ENCODE measurements at places on chromosomes 4 and X. TPM values are rescaled to one million over a fixed set of nuclear protein-coding genes. Genes with fewer than 3 reads are reported as not detected.
A peak's percentile ranks its signal among the peaks of the same experiment; 100 is the strongest.

NDNF gene
- 5.4 TPM for total RNA-seq

ATP1B4 gene
- total RNA-seq, result 1.4 TPM

BMP15 gene
- not detected for total RNA-seq

RTL9 gene
- total RNA-seq, result 0.67 TPM

TCP11X2 gene
- not detected for total RNA-seq

GEMIN8 gene
- 7.6 TPM for total RNA-seq

DNA sequence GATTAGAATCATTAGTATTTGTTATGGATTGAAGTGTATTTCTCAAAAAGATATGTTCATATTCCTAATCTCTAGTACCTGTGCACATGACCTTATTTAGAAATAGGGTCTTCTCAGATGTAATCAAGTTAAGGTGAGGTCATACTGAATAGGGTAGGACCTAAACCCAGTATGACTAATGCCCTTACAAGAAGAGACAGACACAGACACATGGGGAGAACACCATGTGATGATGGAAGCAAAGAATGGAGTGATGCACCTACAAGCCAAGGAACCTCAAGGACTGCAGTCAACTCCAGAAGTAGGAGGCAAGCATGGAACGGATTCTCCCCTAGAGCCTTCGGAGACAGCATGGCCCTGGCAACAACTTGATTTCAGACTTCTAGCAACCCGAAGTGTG is 31.4 kb downstream of the OTUD4 start:
- no peak overlapping the region for H3K4me3 ChIP-seq
- no peak overlapping the region for H3K27ac ChIP-seq
- peaks cover 57% of the 10 kb centered on the region for H3K36me3 ChIP-seq
- DNase-seq, result no peak

GRCh38 chrX:12987900-12988594 is 13.1 kb downstream of the TMSB4X start:
- H3K4me1 ChIP-seq, result no peaks in the 10 kb centered on the region
- H3K27me3 ChIP-seq, result no peaks in the 10 kb centered on the region
- no peaks in the 10 kb centered on the region for H3K36me3 ChIP-seq
- H3K27ac ChIP-seq, result no peak overlapping the region
- no peak overlapping the region for H3K4me3 ChIP-seq

DNA sequence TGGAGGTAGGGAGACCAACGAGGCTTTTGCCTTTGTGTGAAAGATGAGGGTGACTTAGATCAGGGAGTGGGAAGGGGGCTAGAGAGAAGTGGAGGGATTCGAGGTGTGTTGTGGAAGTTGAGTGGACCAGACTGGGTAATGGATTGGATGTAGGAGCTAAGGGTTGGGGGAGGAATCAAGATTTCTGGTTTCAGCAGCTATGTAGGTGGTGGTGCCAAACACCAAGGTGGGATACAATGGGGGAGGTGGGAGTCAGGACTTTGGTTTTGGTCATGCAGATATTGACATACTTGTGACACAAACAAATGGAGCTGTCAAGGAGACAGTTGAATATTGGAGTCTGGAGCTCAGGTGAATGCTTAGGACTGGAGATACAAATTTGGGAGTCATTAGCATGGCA is 71.0 kb downstream of the TSC22D3 start:
- no peaks in the 10 kb centered on the region for H3K36me3 ChIP-seq
- H3K4me3 ChIP-seq, result no peak overlapping the region
- H3K27ac ChIP-seq, result no peak overlapping the region
- no peaks in the 10 kb centered on the region for H3K27me3 ChIP-seq
- H3K4me1 ChIP-seq, result peaks cover 4% of the 10 kb centered on the region

- no peak overlapping the region for H3K27ac ChIP-seq
- no peaks in the 10 kb centered on the region for H3K36me3 ChIP-seq
- H3K4me1 ChIP-seq, result no peaks in the 10 kb centered on the region
- no peaks in the 10 kb centered on the region for H3K27me3 ChIP-seq
- H3K4me3 ChIP-seq, result no peak overlapping the region
Observed at GRCh38 chrX:23888887-23889501, 18.7 kb downstream of the APOO start.

GRCh38 chr4:101155945-101156344 is 191.4 kb downstream of the PPP3CA start:
- H3K4me1 ChIP-seq, result no peaks in the 10 kb centered on the region
- no peak overlapping the region for H3K27ac ChIP-seq
- DNase-seq, result no peak
- H3K27me3 ChIP-seq, result no peaks in the 10 kb centered on the region
- H3K4me3 ChIP-seq, result no peak overlapping the region
- H3K36me3 ChIP-seq, result no peaks in the 10 kb centered on the region

- no peak overlapping the region for H3K27ac ChIP-seq
- no peak for DNase-seq
- H3K27me3 ChIP-seq, result no peaks in the 10 kb centered on the region
- H3K4me1 ChIP-seq, result no peaks in the 10 kb centered on the region
- no peak overlapping the region for H3K4me3 ChIP-seq
- no peaks in the 10 kb centered on the region for H3K36me3 ChIP-seq
Observed at GRCh38 chrX:36528661-36529060, 479.5 kb upstream of the FAM47C start.

DNA sequence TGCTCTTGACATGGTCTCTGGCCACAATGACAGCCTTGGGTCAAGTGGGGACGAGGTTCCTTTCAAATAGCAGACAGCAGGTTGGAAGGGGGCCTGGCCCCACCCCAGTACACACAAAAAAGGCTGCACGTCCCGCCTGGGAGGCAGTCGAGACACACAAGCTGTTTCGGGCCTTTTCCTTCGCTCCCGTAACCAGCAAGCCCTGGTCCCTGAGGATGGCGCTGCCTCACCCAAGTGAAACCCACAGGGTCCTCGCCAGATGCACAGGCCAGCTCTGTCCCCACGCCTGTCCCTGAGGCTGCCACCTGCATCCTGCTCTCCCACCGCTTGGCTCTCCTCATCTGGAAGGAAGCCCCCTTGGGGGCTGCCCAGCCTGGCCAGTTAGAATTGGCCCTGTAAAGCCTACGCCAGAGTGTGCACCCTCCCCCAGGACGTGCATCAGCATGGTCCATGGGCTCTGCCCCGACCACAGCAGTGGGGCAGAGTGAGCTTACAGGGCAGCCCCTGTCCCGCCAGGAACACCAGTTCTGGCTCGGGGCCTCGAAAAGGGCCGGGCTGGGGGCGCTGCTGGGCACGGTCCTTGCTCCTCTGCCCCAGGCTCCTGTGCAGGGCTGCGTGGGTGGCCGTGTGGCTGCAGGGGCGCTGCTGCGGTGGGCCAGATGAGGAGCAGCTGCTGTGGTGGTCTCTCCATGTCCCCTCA is 2.0 kb downstream of the CPLX1 start:
- H3K27ac ChIP-seq, result no peak overlapping the region
- peaks cover 20% of the 10 kb centered on the region for H3K27me3 ChIP-seq
- H3K4me3 ChIP-seq, result no peak overlapping the region

GRCh38 chrX:154490021-154490413 is 412 bp downstream of the SLC10A3 start:
- peaks cover 8% of the 10 kb centered on the region for H3K4me1 ChIP-seq
- DNase-seq, result no peak
- peak overlapping the region; percentile 52 for H3K4me3 ChIP-seq
- H3K27me3 ChIP-seq, result no peaks in the 10 kb centered on the region

- no peaks in the 10 kb centered on the region for H3K4me1 ChIP-seq
- no peak overlapping the region for H3K4me3 ChIP-seq
- no peak for DNase-seq
- no peak overlapping the region for H3K27ac ChIP-seq
- no peaks in the 10 kb centered on the region for H3K36me3 ChIP-seq
- no peaks in the 10 kb centered on the region for H3K27me3 ChIP-seq
Observed at GRCh38 chrX:48720577-48721250, 24.2 kb downstream of the SUV39H1 start.

GRCh38 chrX:129932016-129932820 is 26.3 kb downstream of the UTP14A start:
- no peaks in the 10 kb centered on the region for H3K27me3 ChIP-seq
- DNase-seq, result peak; percentile 89
- H3K4me1 ChIP-seq, result no peaks in the 10 kb centered on the region
- H3K36me3 ChIP-seq, result no peaks in the 10 kb centered on the region

- peak; percentile 92 for DNase-seq
- H3K4me1 ChIP-seq, result peaks cover 5% of the 10 kb centered on the region
- no peaks in the 10 kb centered on the region for H3K27me3 ChIP-seq
- H3K36me3 ChIP-seq, result no peaks in the 10 kb centered on the region
Observed at GRCh38 chrX:48737213-48737938, 24.2 kb upstream of the GLOD5 start.

Data from right atrium auricular region (tissue), 2 donors.